ENCODE measurements at places on chromosomes 12 and 14. TPM values are rescaled to one million over a fixed set of nuclear protein-coding genes. Genes with fewer than 3 reads are reported as not detected.

FIGNL2 gene
- 0.25 TPM for total RNA-seq

RTN1 gene
- 0.12 TPM for total RNA-seq

LMBR1L gene
- total RNA-seq: 39.7 TPM

TOX4 gene
- 34.0 TPM for total RNA-seq

PAPLN gene
- 5.1 TPM for total RNA-seq

KLRG1 gene
- total RNA-seq: 0.22 TPM

AICDA gene
- not detected for total RNA-seq

NPC2 gene
- total RNA-seq: 312 TPM

CEBPE gene
- not detected for total RNA-seq

EIF2B1 gene
- 124 TPM for total RNA-seq

NDUFB1 gene
- 130 TPM for total RNA-seq

JAG2 gene
- total RNA-seq: 0.66 TPM

ASB2 gene
- total RNA-seq: 1.2 TPM

IFNG-AS1 gene
- not detected for total RNA-seq

POU6F1 gene
- total RNA-seq: 2.2 TPM

HOXC6 gene
- not detected for total RNA-seq

ART4 gene
- total RNA-seq: not detected

NANOG gene
- not detected for total RNA-seq

CLEC1B gene
- total RNA-seq: not detected

ZFC3H1 gene
- 33.4 TPM for total RNA-seq

LBHD2 gene
- not detected for total RNA-seq

GLS2 gene
- 0.22 TPM for total RNA-seq

NKX2-1 gene
- not detected for total RNA-seq

VDR gene
- 2.7 TPM for total RNA-seq

ARMH4 gene
- total RNA-seq: 10.7 TPM

KRT3 gene
- not detected for total RNA-seq

STAC3 gene
- total RNA-seq: 0.50 TPM

SOAT2 gene
- total RNA-seq: not detected

PPFIA2 gene
- total RNA-seq: 6.2 TPM

HOXC12 gene
- total RNA-seq: not detected

OASL gene
- total RNA-seq: 0.50 TPM
